ENCODE measurements at places on chromosomes 5 and 9. TPM values are rescaled to one million over a fixed set of nuclear protein-coding genes. Genes with fewer than 3 reads are reported as not detected.

MYO10 gene
- 65.7 TPM for total RNA-seq

DOCK2 gene
- total RNA-seq = 0.66 TPM

CDKN2A gene
- total RNA-seq = 71.6 TPM

INVS gene
- 17.5 TPM for total RNA-seq

GPR21 gene
- total RNA-seq = 0.67 TPM

FAM114A2 gene
- total RNA-seq = 29.7 TPM

ALDOB gene
- not detected for total RNA-seq

AFAP1L1 gene
- 8.3 TPM for total RNA-seq

Data from astrocyte (in vitro differentiated cells and primary cell).